ENCODE measurements at places on chromosomes 12 and 14.

- DNase-seq = no peak
Observed at GRCh38 chr12:51225771-51226170, 7.9 kb upstream of the POU6F1 start.

GRCh38 chr12:94386422-94386821 lies 73.2 kb downstream of the CEP83 start:
- no peak for DNase-seq

GRCh38 chr12:11765817-11766794 lies 116.6 kb downstream of the ETV6 start:
- peak; percentile 63 for DNase-seq

DNA sequence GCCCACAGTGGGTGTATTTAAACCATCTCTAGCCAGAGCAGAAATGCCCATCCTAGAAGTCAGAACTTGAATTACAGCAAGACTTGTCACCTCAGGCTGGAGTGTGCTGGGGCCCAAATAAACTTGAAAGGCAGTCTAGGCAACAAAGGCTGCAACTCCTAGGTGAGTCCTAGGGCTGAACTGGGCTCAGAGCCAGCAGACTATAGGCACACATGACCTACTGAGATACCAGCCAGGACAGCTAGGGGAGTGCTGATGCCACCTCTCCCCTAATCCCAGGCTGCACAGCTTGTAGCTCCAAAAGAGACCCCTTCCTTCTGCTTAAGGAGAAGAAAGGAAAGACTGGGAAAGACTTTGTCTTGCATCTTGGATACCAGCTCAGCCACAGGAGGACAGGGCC lies 106.0 kb downstream of the TXNDC16 start:
- DNase-seq = no peak

- no peak for DNase-seq
Observed at GRCh38 chr14:104444159-104445030, 135.2 kb upstream of the C14orf180 start.

DNA sequence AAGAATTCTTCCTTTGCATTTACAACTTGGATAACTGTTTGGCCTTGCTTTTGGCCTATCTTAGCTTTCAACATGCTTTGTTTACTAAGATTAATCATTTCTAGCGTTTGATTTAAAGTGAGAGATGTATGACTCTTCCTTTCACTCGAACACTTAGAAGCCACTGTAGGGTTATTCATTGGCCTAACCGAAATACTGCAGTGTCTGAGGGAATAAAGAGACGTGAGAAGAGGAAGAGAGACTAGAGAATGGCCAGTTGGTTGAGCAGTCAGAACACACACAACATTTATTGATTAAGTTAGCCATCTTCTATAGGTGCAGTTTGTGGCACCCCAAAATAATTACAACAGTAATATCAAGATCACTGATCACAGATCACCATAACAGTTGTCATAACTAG lies 62.3 kb upstream of the CCDC175 start:
- no peak for DNase-seq

GRCh38 chr12:1989111-1989510 lies 15.1 kb downstream of the DCP1B start:
- DNase-seq = no peak

DNA sequence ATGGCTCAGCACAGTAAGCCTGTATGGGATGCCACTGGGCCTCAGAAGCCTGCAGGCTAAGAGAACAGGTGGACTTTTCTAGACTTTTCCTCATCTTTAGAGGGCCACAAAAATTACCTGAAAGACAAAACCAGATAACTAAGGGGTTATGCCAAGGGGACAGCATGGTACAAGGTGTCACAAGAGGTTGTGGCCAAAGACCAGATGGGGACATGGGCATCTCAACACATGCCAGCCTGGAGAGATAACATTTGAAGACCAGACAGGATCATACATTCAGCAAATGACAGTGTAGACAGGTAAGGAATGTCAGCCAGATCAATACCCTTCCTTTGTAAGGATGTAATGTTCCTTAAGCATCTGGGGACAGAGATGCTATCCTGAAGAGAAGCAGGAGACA lies 8.9 kb upstream of the CRY1 start:
- DNase-seq = no peak

GRCh38 chr14:34633742-34634141 lies 3.8 kb upstream of the SNX6 start:
- no peak for DNase-seq

GRCh38 chr14:93112891-93113677 lies 2.6 kb downstream of the ITPK1 start:
- peak; percentile 77 for DNase-seq

- no peak for DNase-seq
Observed at GRCh38 chr14:105241641-105242040, 6.7 kb upstream of the BTBD6 start.

GRCh38 chr14:36204461-36205073 lies 28.0 kb upstream of the PTCSC3 start:
- DNase-seq = no peak

DNA sequence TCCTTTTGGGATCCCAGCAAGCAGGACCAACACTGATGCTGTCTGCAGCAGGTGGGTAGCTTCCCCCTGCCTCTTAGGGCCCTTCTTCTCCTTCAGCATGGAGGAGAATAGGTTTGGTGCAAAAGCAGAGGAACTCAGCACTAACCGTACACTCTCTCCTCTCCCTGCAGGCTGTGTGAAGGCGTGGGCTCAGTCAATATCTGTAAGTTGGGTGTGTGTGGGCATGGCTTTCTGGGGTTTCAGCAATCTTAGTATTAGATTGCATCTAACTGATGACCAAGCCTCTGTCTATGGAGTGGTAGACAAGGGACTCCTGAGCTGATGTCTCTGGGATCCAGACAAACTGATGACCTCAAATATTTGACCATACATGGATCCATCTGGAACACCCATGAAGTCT lies 14.3 kb downstream of the KRT85 start:
- no peak for DNase-seq

DNA sequence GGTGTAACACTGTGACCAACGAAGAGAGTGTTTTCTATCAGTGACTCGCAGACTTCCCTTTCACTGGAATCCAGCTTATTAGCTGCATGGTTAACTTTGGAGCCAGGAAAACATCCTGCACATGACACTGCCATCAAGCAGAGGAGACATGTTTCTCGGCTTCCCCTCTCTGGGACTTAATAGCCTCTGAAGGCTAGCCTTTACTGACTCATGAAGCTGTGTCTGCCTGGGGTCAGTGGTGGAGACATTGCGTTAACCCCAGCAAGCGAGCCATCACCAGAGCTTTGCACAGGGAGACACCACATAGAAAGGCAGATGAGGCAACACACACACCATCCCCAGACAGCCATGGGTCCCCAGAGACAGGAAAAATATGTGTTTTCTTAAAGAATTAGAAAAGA lies 126.9 kb upstream of the PRICKLE1 start:
- no peak for DNase-seq

Data from GM20000 (cell line).